ENCODE measurements at places on chromosomes 5 and 9.

- peak; percentile 38 for DNase-seq
Measured at GRCh38 chr5:127695346-127695745, 7.8 kb upstream of the CCDC192 start.

DNA sequence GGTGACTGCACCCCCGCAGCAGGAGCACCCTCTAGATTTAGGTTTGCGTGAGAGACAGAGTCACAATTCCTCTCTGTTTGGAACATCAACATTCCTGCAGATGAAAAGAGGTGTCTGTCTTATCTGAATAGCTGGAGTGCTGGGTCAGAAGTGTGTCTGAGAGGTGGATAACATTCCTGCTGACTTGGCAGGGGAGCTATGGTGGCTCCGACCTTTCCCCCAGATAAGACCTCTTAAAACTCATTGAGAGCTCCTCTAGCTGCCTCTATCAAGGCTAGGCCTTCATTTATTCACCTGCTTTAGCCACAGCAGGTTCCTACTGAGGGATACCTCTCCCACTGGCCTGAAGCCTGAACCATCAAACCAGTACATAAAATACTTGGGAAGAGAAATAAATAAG, 615.5 kb downstream of the LRRC70 start:
- DNase-seq = no peak

DNA sequence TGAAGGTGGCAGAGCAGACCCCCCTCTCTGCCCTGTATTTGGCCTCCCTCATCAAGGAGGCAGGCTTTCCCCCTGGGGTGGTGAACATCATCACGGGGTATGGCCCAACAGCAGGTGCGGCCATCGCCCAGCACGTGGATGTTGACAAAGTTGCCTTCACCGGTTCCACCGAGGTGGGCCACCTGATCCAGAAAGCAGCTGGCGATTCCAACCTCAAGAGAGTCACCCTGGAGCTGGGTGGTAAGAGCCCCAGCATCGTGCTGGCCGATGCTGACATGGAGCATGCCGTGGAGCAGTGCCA, 3.8 kb downstream of the ALDH1B1 start:
- no peak for DNase-seq

DNA sequence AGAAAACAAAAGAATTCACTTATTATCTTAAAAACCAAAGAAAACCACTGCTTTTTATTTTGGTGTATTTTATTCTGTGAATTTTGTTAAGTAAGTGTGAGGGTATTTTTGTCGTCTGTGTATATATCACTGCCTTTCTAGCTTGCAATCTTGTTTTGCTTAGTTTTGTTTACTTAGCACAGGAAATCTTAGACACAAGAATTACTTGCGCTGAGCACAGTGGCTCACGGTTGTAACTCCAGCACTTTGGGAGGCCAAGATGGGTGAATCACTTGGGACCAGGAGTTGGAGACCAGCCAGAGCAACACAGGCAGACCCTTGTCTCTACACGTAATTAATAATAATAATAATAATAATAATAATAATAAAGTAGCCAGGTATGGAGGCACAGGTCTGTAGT, 230.3 kb downstream of the PAPPA start:
- no peak for DNase-seq

GRCh38 chr5:54469622-54470021, 14.1 kb downstream of the HSPB3 start:
- no peak for DNase-seq

DNA sequence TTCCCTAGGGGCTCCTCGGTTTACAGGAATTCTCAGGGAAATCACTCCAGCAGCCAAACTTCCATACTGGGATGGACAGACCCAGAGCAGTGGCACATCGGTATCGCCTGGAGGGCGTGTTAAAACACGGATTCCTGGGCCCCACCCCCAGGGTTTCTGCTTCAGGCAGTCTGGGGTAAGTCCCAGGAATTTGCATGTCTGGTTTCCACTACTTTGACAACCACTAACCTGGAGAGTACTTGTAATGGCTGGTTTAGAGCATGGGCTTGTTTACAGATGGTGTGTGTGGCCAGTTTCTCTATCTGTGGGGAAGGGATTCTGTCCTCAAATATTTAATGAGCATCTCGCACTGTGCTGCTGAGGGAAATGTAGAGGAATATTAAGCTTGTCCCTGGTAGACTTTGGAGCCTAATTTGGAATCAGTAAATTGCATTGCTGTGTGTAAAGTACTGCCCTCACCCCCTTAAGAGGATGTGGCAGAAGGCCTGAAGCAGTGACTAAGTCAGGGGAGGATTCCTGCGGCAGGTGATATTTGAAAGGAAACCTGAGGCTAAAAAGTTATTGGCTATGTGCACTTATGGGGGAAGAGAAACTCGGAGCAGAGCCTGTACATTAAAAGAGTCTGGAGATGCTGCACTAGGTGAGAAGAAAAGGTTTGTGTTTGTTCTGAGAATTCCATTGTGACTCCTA, 18.6 kb upstream of the TJP2 start:
- DNase-seq = no peak

Measured in spinal cord (tissue), 10 donors.